ENCODE measurements at places on chromosomes 12 and 14.

- no peaks in the 10 kb centered on the region for H3K36me3 ChIP-seq
- H3K27ac ChIP-seq = no peak overlapping the region
- H3K4me1 ChIP-seq = no peaks in the 10 kb centered on the region
These were observed 23.6 kb downstream of the NELL2 start for GRCh38 chr12:44852483-44852882.

- no peak for DNase-seq
- H3K4me3 ChIP-seq = no peak overlapping the region
- H3K27me3 ChIP-seq = no peaks in the 10 kb centered on the region
- H3K27ac ChIP-seq = no peak overlapping the region
- H3K36me3 ChIP-seq = no peaks in the 10 kb centered on the region
These were observed 47.9 kb upstream of the TUNAR start for GRCh38 chr14:95828649-95829265.

GRCh38 chr12:111558107-111558376, 41.1 kb downstream of the ATXN2 start:
- H3K4me3 ChIP-seq = no peak overlapping the region
- H3K27me3 ChIP-seq = no peaks in the 10 kb centered on the region
- no peak for DNase-seq
- peaks cover 17% of the 10 kb centered on the region for H3K36me3 ChIP-seq
- peak overlapping the region; percentile 73 for H3K27ac ChIP-seq

- no peaks in the 10 kb centered on the region for H3K36me3 ChIP-seq
- H3K27ac ChIP-seq = no peak overlapping the region
- H3K27me3 ChIP-seq = peaks cover 36% of the 10 kb centered on the region
- peaks cover 4% of the 10 kb centered on the region for H3K4me1 ChIP-seq
These were observed 935 bp downstream of the TBC1D30 start for GRCh38 chr12:64825143-64826021.

- no peaks in the 10 kb centered on the region for H3K36me3 ChIP-seq
- H3K27me3 ChIP-seq = no peaks in the 10 kb centered on the region
- no peak overlapping the region for H3K4me3 ChIP-seq
- H3K27ac ChIP-seq = no peak overlapping the region
- no peaks in the 10 kb centered on the region for H3K4me1 ChIP-seq
These were observed 1.3 kb downstream of the A2ML1 start for GRCh38 chr12:8823565-8824300.

- no peak overlapping the region for H3K4me3 ChIP-seq
- H3K27ac ChIP-seq = no peak overlapping the region
- H3K4me1 ChIP-seq = no peaks in the 10 kb centered on the region
- H3K27me3 ChIP-seq = no peaks in the 10 kb centered on the region
- DNase-seq = no peak
- peaks cover 23% of the 10 kb centered on the region for H3K36me3 ChIP-seq
These were observed 35.3 kb downstream of the CFAP251 start for GRCh38 chr12:121953695-121954094.

GRCh38 chr14:103512701-103513611, 9.7 kb downstream of the CKB start:
- H3K4me1 ChIP-seq = 0 out of 2 replicates have a peak, but pooled peaks cover 3% of the 10 kb centered on the region
- no peak overlapping the region for H3K27ac ChIP-seq
- no peak for DNase-seq
- H3K27me3 ChIP-seq = no peaks in the 10 kb centered on the region

DNA sequence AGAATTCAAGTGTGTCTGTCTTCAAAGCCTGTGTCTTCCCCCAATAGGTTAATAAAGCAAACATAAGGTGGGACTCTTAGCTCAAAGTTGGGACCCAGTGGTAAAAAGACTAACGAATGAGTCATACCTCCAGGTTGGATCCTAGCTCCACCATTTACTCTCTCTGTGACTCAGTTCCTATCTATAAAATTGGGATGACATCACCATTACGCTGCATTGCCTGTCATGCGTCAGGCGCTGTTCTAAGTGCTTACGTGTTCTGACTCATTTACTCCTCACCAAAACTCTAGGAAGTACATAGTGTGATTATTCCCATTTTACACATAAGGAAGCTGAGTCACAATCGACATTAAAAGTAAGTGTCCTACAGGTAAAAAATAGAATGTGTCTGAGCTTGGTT, 915.8 kb downstream of the VRK1 start:
- no peak overlapping the region for H3K4me3 ChIP-seq
- no peaks in the 10 kb centered on the region for H3K4me1 ChIP-seq
- H3K27me3 ChIP-seq = no peaks in the 10 kb centered on the region
- DNase-seq = no peak

- no peak for DNase-seq
- no peak overlapping the region for H3K4me3 ChIP-seq
- 0 out of 2 replicates have a peak, but pooled peaks cover 6% of the 10 kb centered on the region for H3K4me1 ChIP-seq
- H3K36me3 ChIP-seq = no peaks in the 10 kb centered on the region
- no peaks in the 10 kb centered on the region for H3K27me3 ChIP-seq
These were observed 27.1 kb upstream of the YY1 start for GRCh38 chr14:100211893-100212292.

- H3K4me1 ChIP-seq = peaks cover 13% of the 10 kb centered on the region
- no peaks in the 10 kb centered on the region for H3K27me3 ChIP-seq
- peaks cover 77% of the 10 kb centered on the region for H3K36me3 ChIP-seq
- H3K4me3 ChIP-seq = no peak overlapping the region
- peak overlapping the region; percentile 80 for H3K27ac ChIP-seq
These were observed 316.4 kb downstream of the MED13L start for GRCh38 chr12:115960868-115961802.

DNA sequence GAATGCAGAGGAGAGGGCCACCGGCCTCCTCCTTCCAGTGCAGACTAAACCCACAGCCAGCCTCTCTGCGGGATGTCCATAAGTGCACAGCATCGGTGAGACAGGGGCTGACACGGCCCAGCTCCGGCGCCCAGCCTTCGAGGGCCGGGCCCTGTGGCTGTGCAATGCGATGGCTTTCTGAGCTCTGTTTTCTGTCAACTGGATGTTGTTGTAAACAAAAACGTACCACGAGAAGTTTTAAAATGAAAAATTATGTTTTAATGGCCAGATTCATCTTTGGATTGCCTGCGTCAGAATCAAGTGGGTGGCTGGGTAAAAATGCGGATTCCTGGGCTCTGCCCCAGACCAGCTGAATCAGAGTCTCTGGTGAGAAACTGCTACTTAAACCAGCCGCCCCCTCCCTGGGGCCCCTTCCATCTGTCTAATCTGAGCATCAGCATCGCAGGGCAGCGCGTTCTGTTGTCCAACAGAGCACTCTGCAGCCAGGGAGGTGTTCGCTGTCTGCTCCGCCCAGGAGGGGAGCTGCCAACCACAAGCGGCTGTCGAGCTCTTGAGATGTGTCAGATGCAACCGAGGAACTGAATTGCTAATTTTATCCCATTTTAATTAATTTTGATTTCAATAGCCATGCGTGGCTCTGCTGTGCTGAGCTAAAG, 133.4 kb downstream of the RFLNA start:
- DNase-seq = peak; percentile 91
- peak overlapping the region; percentile 95 for H3K27ac ChIP-seq
- H3K4me1 ChIP-seq = peaks cover 88% of the 10 kb centered on the region
- H3K36me3 ChIP-seq = peaks cover 16% of the 10 kb centered on the region
- H3K27me3 ChIP-seq = no peaks in the 10 kb centered on the region

GRCh38 chr12:130698106-130698505, 18.0 kb downstream of the RIMBP2 start:
- H3K4me1 ChIP-seq = no peaks in the 10 kb centered on the region
- H3K36me3 ChIP-seq = no peaks in the 10 kb centered on the region
- no peaks in the 10 kb centered on the region for H3K27me3 ChIP-seq
- DNase-seq = no peak
- H3K27ac ChIP-seq = no peak overlapping the region

GRCh38 chr12:47845081-47845480, 25.4 kb upstream of the HDAC7 start:
- H3K36me3 ChIP-seq = no peaks in the 10 kb centered on the region
- DNase-seq = no peak
- H3K27ac ChIP-seq = no peak overlapping the region

DNA sequence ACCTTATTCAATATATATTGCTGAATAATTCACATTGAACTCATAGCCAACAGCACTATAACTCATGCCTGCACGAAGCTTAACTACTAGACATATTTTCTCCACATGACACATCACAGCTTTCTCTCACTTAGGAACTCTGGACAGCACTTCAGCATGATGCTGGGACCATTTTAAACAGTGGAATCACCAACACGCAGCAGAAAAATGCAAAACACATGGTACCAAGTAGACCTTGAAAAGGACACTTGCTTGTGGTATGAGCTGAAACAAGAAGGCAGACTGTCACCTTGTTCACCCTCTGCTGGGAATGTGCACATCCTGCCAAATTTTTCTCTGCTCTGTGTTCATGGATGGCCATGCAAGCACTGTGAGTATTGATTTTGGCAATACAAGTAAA, 34.8 kb upstream of the CD9 start:
- H3K27ac ChIP-seq = no peak overlapping the region
- no peaks in the 10 kb centered on the region for H3K36me3 ChIP-seq

GRCh38 chr12:66063916-66064315, 66.6 kb downstream of the LLPH start:
- H3K4me3 ChIP-seq = no peak overlapping the region
- H3K27me3 ChIP-seq = peaks cover 25% of the 10 kb centered on the region
- peak overlapping the region; percentile 94 for H3K27ac ChIP-seq
- DNase-seq = no peak
- H3K4me1 ChIP-seq = no peaks in the 10 kb centered on the region
- no peaks in the 10 kb centered on the region for H3K36me3 ChIP-seq

GRCh38 chr12:68042212-68042699, 53.0 kb downstream of the IFNG-AS1 start:
- H3K4me1 ChIP-seq = no peaks in the 10 kb centered on the region
- no peaks in the 10 kb centered on the region for H3K36me3 ChIP-seq
- H3K27ac ChIP-seq = no peak overlapping the region
- no peak for DNase-seq

- no peak overlapping the region for H3K4me3 ChIP-seq
- no peak for DNase-seq
- peaks cover 6% of the 10 kb centered on the region for H3K4me1 ChIP-seq
- H3K27me3 ChIP-seq = no peaks in the 10 kb centered on the region
- H3K27ac ChIP-seq = no peak overlapping the region
- H3K36me3 ChIP-seq = no peaks in the 10 kb centered on the region
These were observed 34.6 kb upstream of the PYGL start for GRCh38 chr14:50978888-50979287.

DNA sequence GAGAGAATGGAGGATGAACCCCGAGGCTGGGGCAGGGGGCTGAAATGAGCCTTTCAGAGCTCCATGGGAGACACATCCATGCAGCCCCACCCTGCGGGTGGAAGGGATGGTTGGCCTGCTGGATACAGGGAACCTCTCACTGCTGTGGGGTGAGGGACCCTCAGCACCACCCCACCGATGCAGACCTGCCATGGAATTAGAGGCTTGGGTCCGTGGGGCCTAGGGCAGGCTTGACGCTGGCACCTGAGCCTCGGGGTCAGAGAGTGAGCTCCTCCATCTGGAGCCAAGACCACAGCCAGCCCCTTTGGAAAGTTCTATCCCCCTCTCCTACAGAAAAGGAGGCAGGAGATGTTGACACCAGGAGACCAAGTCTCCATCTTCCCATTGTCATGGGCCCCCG, 7.4 kb upstream of the KRT74 start:
- H3K36me3 ChIP-seq = no peaks in the 10 kb centered on the region
- peaks cover 44% of the 10 kb centered on the region for H3K27me3 ChIP-seq
- no peaks in the 10 kb centered on the region for H3K4me1 ChIP-seq
- H3K4me3 ChIP-seq = no peak overlapping the region
- H3K27ac ChIP-seq = no peak overlapping the region

DNA sequence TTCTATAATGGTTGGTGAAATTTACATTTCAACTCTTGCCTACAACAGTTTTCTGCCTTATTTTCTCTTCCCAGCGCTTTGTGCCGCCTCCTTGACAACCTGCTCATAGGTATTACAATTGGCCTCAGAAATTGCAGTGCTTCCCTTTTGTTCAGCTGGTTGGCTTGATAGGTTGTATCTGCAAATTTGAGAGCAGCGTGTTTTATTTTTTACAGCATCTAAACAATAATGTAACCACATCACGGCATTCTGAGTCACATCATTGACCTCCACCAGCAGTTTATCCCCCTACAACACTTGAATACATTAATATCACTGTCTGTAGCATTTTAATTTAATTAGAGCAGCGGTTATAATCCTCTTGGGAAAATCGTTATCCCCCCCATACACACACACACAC, 99.4 kb downstream of the ETV6 start:
- peaks cover 7% of the 10 kb centered on the region for H3K36me3 ChIP-seq
- H3K4me3 ChIP-seq = no peak overlapping the region
- no peak overlapping the region for H3K27ac ChIP-seq
- DNase-seq = no peak

GRCh38 chr12:103499571-103499970, 3.8 kb upstream of the C12orf42 start:
- DNase-seq = no peak
- no peaks in the 10 kb centered on the region for H3K4me1 ChIP-seq
- no peak overlapping the region for H3K4me3 ChIP-seq
- no peaks in the 10 kb centered on the region for H3K36me3 ChIP-seq
- no peak overlapping the region for H3K27ac ChIP-seq

DNA sequence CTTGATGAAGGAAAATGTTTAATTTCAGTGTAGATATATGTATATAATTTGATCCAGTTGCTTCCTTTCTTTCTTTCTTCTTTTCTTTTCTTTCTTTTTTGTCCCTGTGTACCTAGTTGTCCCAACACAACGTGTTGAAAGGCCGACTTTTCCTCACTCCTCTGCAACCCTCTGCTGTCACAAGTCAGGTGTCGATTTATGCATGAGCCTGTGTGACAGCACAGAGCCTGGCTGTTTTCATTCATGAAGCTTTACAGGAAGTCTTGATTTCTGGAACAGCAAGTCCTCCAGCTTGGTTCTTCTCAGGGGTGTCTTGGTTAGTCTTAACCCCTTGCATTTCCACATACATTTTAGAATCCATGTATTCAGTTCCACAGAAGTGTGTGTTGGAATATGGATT, 88.1 kb downstream of the PPP2R5C start:
- H3K4me3 ChIP-seq = no peak overlapping the region
- no peaks in the 10 kb centered on the region for H3K27me3 ChIP-seq
- H3K4me1 ChIP-seq = no peaks in the 10 kb centered on the region
- peak overlapping the region; percentile 34 for H3K27ac ChIP-seq

DNA sequence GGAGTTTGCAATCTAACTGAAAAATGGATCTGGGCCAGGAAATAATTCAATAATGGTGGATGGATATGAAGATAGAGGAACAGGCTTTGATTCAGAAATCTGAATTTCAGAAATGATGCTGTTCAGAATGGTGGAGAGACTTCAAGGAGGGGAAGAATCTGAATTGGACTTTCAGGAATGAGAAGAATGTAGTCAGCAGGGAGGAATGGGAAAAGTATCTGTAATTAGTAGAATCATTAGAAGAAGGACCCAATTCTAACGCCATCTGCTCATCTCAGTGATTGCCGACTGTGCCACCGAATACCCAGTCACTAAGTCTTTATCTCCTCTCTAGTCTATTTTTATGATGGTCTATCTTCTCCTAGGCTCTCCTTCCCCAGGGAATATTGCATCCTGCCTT, 363.2 kb downstream of the GALC start:
- H3K4me1 ChIP-seq = no peaks in the 10 kb centered on the region
- H3K27me3 ChIP-seq = no peaks in the 10 kb centered on the region
- no peaks in the 10 kb centered on the region for H3K36me3 ChIP-seq
- no peak overlapping the region for H3K4me3 ChIP-seq
- no peak overlapping the region for H3K27ac ChIP-seq

GRCh38 chr12:113088037-113088436, 31.5 kb downstream of the DTX1 start:
- H3K36me3 ChIP-seq = no peaks in the 10 kb centered on the region
- no peak overlapping the region for H3K27ac ChIP-seq
- no peaks in the 10 kb centered on the region for H3K27me3 ChIP-seq
- H3K4me3 ChIP-seq = no peak overlapping the region
- no peaks in the 10 kb centered on the region for H3K4me1 ChIP-seq
